ENCODE measurements at places on chromosomes 3 and 15. TPM values are rescaled to one million over a fixed set of nuclear protein-coding genes. Genes with fewer than 3 reads are reported as not detected.

DNA sequence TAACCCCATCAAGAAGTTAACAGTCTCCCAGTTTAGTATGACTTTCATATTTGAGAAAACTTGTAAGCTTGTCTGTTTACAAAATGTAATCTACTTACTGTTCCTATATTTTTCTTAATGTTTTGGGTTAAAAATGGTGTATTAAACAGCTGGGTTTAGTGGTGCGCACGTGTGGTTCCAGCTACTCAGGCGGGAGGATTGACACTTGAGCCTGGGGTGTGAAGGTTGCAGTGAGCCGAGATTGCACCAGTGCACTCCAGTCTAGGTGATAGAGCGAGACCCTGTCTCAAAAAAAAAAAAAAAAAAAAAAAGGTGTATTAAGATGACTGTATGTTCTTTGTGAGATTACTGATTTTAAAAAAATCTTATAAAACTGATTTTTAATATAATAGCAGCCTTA, 69.3 kb downstream of the BBX start:
- no peak overlapping the region for H3K27ac ChIP-seq
- no peaks in the 10 kb centered on the region for H3K4me1 ChIP-seq
- no peak for DNase-seq
- H3K4me3 ChIP-seq: no peak overlapping the region

- no peak overlapping the region for H3K4me3 ChIP-seq
- H3K36me3 ChIP-seq: peaks cover 46% of the 10 kb centered on the region
- H3K4me1 ChIP-seq: no peaks in the 10 kb centered on the region
- no peak overlapping the region for H3K27ac ChIP-seq
Observed at GRCh38 chr3:142210608-142211007, 14.8 kb downstream of the GK5 start.

IQCH gene
- 1.9 TPM for total RNA-seq

MEGF11 gene
- 1.2 TPM for total RNA-seq

All from H9 (cell line).